DMS79 treated with DMSO at 0.1 percent for 48 hours (cell line): ENCODE measurements at places on chromosomes 2 and 18.

DNA sequence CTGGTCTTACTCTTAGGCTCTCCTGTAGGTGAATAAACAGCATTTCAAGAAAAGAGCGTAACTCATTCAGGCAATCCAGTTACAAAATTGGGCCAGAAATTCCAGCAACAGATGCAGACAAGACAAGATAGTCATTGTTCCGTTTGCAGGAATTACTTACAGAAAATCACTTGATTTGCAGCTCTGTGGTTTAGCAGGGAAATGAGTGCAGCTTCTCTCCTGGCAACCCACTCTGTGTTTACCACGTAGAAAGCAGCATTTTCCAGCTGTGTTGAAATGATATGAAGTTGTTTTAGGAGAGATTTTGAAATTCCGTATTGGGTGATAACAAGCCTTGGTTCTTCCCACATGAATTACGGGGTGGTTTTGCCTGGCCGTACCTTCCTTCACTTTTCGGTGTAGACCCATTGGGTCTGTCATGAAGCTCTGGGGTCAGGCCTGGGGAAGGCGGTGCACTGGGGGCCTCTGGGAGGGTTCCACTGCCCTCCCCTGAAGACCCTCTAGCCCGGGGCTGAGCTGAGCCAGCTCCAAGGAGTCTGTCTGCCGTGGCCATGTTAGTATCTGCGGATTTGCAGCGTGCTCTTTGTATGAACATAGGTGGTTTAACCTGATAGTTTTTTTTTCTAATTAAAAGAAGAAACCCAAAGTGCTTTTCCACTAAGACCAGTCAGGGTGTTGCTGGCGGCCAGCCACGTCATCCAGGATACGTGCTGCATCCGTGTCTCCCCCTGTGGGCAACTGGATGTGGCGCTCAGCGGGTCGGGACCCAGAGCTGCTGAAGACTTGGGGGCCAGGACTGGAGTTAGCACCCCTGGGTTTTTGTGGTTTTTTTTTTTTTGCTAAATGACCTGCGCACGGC, 58.9 kb upstream of the KCNG2 start:
- no peak for DNase-seq

DNA sequence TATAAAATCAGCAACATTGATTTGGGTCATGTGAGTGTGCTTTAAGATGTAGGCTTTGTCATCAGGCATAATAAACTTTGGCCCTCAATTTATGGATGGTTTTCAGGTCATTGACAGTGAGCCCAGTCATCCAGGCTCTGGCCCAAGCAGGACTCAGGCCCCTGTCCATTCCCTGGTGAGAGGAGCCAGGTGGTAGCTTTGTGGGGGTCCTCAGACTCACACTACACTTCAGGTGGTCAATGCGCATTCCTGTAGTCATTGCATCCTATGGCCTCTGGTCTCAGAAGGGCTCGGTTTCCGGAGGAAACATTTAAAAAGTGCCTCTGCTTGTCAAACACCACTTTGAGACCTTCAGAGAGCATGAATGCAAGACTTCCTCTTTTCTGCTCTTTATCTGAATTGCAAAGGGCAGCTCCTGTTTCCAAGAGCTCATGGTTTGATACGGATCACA, 20.2 kb downstream of the LGALSL start:
- DNase-seq = no peak

GRCh38 chr2:32633040-32633439, 5.2 kb downstream of the TTC27 start:
- DNase-seq = no peak

- no peak for DNase-seq
Measured at GRCh38 chr18:69754108-69754507, 193.6 kb downstream of the CD226 start.

DNA sequence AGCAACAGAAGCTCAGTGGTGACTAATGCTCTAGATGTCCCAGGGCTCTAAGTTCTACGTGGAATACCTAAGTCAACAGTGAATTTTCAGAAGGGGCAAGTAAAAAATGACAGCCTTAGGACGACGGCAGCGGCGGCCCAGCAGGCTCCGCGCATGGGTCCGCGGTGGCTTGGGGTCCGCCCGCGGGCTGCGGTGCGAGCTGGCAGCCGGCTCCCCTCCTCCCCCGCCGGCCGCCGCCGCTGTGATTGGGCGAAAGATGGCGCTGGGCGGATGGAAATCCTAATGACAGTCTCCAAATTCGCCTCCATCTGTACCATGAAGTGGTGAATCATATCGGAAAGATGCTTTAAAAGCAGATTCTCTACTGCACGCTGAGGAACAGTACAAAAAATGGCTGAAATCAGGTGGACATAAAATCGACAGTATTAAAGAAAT, 74.7 kb downstream of the HNRNPLL start:
- DNase-seq = peak; percentile 57

DNA sequence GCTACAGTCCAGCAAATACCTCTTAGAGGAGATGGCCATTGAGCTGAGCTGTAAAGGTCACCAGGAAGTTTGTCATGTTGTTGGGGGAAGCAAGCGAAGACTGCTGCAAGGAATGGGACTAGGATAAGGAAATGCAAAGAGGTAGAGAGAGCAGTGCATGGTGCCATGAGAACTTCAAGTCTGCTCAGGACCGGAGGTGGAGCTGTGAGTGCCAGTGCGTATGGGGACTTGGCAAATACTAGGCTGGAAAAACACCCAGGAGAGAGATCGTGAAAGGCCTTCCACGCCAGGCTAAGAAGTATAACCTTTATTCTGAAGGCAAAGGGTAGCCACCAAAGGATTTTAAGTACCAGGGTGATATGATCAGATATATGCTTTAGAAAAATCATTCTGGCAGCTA, 71.3 kb downstream of the MEIS1 start:
- no peak for DNase-seq

- DNase-seq = no peak
Measured at GRCh38 chr18:46243095-46243494, 138.9 kb downstream of the HAUS1 start.

DNA sequence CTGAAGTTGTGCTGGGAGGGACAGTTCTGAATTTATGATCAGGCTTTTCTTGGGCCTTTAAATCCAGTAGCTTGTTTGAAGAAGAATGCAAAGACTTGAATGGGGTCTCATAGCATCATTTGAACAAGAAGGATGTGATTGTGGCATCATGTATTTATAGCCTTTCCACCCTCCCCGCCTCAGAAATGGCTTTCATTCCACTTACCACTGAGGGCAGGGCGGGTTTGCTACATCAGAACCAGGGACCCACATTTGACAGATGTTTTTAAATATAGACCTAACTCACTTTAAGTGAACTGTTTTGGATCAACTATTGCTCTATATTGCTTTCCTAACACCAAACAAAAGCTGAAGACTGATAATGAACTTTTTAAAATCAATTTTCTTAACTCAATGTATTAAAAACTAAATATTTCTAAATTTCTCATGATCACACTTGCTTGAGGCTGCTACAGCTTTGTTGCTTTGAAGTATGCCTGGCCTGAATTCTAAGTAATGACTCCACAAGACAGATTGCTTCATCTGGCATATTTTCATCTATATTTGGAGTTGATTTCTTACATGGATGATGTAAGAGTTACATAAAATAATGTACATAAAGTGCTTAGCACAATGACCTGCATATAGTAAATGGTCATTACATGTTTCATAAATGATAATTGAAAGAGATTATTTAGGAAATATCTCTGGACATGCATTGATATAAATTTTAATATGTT, 1552.9 kb upstream of the SLC39A10 start:
- no peak for DNase-seq

DNA sequence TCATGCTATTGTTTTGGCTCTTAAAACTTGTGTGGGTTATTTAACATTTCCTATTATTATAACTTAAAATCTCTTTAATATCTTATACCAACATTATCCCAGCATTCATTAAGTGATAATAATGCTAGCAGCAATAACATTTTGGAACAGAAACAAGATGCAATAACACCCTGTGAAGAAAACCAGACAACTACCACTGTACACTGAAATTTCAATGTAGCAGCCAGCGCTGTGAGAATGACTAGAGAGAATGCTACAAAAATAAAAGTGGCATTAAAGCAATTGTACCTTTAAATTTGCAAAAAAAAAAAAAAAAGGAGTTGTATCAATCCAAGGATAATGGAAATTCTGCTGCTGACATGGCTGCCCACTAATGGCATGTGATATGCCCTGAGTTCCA, 269.9 kb downstream of the TTC32 start:
- DNase-seq = no peak

GRCh38 chr18:73842795-73843394, 304.7 kb downstream of the FBXO15 start:
- DNase-seq = no peak

DNA sequence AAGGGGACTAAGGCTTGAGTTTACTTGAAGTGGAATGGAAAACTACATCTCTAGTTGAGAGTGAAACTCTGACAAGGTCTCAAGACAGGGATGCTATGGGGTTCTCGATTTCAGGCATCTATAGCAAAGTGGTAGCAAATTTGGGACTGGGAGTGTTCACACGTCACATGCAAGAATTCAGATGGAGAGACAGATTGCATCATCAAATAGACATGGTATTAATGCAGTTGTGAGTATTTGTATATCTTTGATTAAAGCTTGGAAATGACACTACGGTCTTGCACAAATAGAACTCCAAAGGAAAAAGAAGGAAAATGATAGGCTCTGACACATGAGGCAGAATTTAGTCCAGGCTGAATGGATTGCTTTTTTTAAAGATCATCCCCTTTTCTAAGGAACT, 1061.6 kb upstream of the FANCL start:
- DNase-seq = no peak

DNA sequence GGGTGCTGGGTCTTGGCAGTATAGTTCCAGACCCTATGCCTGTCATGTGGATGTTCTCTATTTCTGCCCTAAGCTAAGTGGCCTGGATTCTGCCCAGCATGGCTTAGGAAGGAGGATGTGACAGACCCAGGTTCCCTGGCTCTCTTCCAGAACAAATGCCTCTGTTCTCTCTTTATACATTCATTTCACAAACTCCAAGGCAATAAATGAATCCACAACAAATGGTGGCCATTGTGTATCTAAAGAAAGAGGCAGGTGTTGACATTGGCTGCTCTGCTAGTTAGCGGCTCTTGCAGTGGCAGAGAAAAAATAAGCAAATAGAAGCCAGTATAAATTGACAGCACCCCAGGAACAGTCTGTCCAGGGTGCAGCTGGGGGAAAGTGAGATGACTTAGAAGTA, 298.6 kb downstream of the SUCLG1 start:
- no peak for DNase-seq

DNA sequence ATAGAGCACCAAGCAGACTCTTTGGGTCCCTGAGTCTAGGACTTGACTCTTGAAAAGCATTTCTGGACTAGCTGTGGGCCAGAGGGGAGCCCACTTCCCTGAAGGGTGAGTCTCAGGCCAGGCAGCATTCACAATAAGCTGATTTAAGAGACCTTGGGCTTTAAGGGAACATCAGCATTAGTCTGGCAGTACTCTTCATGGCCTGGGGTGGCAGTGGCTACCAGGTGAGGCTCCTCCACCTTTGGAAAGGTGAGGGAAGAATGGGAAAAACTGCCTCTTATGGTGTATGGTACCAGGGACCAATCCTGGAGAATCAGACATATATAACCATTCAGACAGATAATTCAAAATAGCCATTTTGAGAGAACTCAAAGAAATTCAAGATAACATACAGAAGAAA, 599.9 kb upstream of the POU3F3 start:
- DNase-seq = no peak

DNA sequence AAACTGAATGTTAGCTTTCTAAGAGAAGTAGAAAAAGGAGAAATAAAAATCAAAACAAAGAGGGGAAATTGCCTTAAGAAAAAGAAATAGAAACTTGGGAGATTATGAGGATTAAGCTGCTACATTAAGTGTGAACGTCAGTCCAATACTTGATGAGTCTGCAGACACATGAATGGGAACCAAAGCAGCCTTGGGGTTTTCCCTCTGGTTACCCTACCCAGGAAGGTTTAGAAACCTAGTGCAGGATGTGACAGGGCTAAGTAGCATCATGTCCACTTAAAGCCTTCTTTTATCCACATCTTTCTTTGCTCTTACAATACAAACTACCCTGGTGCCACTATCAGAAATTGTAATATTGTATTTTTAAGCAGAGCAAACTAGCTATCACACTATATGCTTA, 22.3 kb downstream of the SLC35F5 start:
- DNase-seq = no peak

GRCh38 chr2:19706332-19706731, 195.5 kb downstream of the TTC32 start:
- DNase-seq = no peak

GRCh38 chr2:113148606-113149552, 21.5 kb downstream of the IL1RN start:
- no peak for DNase-seq

DNA sequence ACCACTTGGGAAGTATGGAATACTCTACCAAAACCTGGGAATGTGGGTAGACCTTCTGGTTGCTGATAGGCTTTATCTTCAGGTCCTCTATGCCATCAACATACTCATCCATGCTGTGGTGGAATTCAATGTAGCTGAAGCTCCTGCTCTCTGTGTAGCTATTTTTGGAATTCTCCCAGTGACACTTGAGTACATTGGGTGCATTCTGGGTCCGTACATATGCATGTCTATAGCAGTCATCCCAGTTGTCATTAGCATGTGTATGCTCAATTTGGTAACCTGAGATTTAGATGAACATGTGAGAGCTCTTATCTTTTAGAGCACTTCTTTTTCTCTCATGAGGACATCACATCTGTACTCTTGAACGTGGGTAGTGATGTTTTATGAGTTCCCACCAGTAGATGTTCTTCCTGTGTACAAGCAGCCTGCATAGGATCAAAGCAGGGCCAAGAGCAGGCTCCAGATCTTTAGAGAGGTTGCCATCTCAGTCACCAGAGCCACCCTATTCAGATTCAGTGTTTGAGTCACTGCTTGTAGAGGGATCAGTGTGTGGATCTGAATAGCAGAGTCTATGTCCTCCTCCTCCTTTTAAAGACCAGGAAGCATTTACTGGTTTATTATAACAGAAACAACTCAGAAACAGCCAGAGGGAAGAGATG, 65.9 kb downstream of the MGAT5 start:
- DNase-seq = peak; percentile 38

GRCh38 chr2:5509362-5509761, 182.8 kb upstream of the SOX11 start:
- no peak for DNase-seq

GRCh38 chr2:208671886-208672680, 265.5 kb downstream of the PTH2R start:
- DNase-seq = no peak

DNA sequence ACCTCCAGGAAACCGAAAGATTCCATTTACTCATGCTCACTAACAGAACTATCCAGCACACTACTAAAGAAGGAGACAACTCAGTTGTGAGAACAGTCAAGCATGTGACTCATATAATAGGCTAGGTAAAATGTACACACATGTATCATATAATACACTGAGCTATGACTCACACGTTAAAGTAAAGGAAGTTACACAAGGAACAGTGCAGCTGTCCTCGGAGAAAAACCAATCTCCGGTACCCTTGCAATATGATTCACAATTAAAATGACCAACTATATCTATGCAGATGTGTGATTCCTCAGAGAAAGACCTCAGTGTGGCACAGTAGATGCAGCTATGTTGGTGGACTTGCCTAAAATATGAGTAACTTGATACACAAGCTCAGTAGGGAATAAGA, 76.5 kb downstream of the STRN start:
- no peak for DNase-seq

GRCh38 chr2:222706616-222707015, 35.2 kb downstream of the MOGAT1 start:
- DNase-seq = no peak

- no peak for DNase-seq
Measured at GRCh38 chr2:190170673-190171072, 108.1 kb upstream of the MSTN start.

- DNase-seq = no peak
Measured at GRCh38 chr2:199018826-199019225, 438.9 kb downstream of the SATB2 start.
